ENCODE measurements at places on chromosomes 4 and X.
A peak's percentile ranks its signal among the peaks of the same experiment; 100 is the strongest.

GRCh38 chrX:1336331-1336943, at the start of gene IL3RA:
TSS of gene IL3RA (plus strand) at chrX:1336785. CDS start at chrX:1341766, 4,981 bp downstream.
- DNase-seq = peak; percentile 40

DNA sequence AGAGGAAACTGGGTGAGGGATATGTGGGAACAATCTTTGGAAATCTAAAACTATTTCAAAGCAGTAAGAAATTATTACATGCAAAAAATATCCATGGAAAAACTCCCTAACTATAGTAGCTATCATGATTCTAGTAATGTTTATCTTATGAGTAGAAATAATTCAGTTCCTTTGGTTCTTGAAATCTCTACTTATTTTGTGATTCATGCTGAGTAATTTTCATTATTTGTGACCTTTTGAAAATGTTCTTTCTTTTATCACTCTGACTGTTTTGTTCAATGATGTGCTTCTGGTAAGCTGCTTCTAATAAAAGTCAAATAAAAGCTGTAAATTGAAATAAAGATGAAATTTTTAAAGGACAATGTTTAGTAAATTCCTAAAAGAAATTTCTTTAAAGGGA, 40.4 kb upstream of the MAGEB10 start:
- peak; percentile 30 for DNase-seq

- DNase-seq = no peak
Observed at GRCh38 chrX:44972132-44972531, 99.1 kb downstream of the KDM6A start.

DNA sequence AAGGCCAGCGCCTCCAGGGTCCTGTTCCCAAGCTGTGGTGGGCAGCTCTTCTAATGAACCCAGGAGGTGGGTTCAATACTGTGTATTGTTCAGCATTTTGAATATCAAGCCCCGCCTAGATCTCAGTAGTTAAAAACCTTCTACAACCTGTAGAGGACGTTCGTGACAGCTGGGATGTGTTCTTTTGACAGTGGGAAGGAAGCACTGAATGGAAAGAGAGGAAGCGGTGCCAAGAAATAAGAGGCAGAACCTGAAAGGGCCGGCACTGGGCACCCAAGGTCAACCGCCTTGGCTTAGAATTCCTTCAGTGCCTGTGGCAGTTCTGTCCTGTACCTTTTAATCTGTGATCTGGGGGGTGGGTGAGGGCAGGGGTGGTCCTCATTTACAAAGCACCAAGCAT, 73.1 kb downstream of the CC2D2A start:
- no peak for DNase-seq

GRCh38 chr4:168511780-168512489, 15.1 kb downstream of the PALLD start:
- DNase-seq = no peak

DNA sequence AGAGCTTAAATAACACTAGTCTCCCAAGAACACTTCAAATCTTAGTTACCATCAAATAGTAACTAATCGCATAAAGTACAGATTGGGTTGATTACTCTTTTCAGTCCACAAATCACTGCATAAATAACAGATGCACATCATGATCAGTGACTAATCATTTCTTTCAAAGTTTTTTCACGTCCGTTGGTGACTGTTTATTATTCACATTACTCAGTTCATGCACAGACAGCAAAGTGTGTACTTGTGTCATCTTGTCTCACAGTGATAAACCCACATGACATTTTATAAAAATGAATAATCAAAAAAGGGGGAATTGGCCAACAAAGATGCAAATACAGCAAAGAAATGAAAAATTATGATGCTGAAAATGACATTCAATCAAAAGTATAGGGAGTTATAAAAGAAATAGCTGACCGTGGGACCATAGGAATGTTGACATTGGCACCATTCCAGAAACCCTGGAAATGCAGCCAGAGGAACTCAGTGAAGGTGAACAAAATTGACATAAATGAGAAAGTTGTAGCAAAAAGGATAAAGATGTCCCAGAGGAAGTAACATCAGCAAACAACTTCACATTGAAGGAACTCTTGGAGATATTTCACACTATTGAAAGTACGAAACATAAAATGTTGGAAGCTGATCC, 161.5 kb downstream of the SOX3 start:
- no peak for DNase-seq

Measured in cardiac fibroblast (primary cell).